ENCODE measurements at places on chromosomes 3 and 15.

- DNase-seq, result no peak
Observed at GRCh38 chr3:100125161-100125938, 11.0 kb upstream of the FILIP1L start.

- DNase-seq, result no peak
Observed at GRCh38 chr3:169604118-169604517, 59.4 kb downstream of the MECOM start.

GRCh38 chr3:72163809-72164634 lies 379.1 kb upstream of the PROK2 start:
- peak; percentile 83 for DNase-seq

GRCh38 chr15:81191701-81192100 lies 5.0 kb upstream of the IL16 start:
- DNase-seq, result no peak

DNA sequence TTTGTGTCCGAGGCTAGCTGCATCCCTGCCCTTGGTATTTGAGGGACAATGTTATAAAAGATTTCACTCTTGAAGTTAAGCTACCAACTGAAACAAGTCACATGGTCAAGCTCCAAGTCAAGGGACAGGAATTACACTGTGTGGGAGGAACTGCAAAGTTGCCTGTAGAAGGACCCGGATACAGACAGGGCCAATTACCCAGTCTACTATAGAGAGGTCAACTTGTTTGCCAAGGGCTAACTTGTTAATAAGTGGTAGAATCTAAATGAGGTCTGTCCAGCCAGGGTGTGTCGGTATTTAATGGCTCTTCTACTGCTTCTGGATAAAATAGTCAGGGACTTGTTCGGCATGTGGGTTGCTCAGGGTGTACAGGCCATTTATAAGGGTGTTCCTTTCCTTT lies 55.7 kb downstream of the PTPRG start:
- DNase-seq, result no peak

DNA sequence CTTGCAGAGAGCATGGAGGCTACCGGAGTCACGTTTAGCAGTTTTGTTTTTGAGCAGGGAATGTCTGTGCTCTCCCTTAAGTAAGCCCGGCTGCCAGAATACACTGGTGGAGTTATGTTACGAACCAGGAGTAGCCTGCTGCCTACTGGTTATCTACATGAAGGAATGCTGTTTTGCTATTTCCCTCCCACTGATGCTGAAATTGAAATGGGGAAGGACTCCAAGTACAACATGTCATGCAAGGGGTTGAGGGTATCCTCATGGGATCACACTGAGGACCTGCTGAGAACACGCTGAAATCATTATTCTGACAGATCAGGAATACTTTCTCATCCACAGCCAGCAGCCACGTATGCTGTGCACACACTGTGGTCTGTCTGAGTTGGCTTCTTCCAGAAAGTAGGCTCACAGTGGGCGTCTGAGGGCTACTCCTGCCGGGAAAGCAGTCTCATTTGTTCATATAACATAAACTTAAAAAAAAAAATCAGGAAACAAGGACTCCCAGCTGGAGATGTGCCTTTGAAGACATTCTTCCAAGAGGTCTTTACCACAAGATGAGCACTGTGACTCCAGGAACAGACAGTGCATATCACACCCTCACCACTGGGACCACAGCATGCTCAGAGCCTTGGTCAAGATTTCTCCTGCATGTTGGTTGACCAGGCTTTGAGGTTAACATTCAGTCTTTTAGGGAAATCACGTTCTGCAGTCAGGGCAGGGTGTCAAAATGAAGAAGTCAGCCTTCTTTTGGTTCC lies 300.4 kb upstream of the RASGRP1 start:
- DNase-seq, result no peak

- DNase-seq, result no peak
Observed at GRCh38 chr3:61299343-61300005, 48.2 kb upstream of the FHIT start.

DNA sequence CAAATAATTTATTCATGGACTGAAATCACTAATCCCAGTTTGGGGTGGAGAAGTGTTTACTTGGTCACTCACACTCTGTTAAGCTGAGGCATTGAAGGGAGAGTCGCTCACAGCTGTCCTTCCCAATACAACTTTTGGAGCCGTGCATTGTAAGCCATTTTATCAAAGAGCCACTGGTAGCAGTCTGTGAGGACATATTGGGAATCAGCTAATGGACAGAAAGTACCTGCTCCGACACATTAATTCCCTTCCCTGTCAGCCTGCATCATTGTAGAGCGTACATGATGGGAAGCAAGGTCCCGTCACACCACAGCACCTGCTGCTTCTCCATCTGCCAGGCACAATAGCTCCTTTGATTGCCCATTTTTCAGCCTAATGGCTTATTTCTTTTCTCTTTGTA lies 643.2 kb downstream of the SQOR start:
- no peak for DNase-seq

GRCh38 chr3:127461286-127461910 lies 129.1 kb downstream of the TPRA1 start:
- DNase-seq, result no peak

DNA sequence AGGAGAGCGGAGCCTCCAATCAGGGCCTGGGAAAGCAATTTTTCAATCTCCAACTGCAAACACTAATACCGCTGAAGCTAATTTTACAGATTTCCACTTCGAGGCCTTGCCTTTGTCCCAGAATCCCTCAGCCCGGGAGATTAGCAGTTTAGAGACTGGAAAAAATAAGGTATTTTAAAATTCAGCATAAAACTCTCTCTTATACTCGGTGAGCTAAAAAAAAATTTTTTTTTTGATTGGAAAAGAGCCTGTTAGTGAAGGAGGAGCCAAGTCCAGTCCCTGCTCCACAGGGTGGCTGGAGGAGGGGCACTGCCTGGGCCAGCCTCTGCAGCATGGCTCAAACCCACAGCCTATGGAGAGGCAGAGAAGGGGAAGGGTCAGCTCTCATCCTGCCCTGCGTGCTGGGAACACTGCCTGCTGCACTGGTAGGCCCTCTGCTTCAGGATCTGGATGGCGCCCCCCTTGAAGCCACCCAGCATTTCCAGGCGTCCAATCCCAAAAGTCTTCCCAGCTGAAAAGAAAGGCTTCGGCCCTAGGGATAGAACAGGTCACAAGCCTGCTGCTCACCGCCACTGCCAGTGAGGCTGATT lies 48.9 kb downstream of the CACNA2D2 start:
- DNase-seq, result no peak

- peak; percentile 43 for DNase-seq
Observed at GRCh38 chr15:71294911-71295602, 179.8 kb downstream of the THSD4 start.

- DNase-seq, result no peak
Observed at GRCh38 chr3:155303540-155304097, 10.1 kb upstream of the STRIT1 start.

DNA sequence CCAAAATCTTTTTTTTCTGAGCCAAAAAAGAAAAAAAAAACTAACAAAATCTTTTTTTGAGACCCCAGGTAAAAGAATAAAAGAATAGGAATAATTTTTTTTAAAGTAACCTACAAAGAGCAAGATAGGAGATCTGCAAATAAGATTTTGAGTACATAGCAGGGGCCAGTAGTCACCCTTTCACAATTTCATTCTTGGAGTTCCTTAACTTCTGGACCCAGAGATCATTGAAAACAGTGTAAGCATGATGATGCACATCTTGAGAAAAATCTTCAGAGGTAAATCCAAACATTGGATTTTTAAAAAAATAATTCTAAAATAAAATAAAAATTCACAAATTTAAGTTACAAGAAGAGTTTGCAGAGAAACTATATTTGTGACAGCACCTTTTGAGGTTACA lies 18.8 kb downstream of the TFRC start:
- DNase-seq, result no peak

DNA sequence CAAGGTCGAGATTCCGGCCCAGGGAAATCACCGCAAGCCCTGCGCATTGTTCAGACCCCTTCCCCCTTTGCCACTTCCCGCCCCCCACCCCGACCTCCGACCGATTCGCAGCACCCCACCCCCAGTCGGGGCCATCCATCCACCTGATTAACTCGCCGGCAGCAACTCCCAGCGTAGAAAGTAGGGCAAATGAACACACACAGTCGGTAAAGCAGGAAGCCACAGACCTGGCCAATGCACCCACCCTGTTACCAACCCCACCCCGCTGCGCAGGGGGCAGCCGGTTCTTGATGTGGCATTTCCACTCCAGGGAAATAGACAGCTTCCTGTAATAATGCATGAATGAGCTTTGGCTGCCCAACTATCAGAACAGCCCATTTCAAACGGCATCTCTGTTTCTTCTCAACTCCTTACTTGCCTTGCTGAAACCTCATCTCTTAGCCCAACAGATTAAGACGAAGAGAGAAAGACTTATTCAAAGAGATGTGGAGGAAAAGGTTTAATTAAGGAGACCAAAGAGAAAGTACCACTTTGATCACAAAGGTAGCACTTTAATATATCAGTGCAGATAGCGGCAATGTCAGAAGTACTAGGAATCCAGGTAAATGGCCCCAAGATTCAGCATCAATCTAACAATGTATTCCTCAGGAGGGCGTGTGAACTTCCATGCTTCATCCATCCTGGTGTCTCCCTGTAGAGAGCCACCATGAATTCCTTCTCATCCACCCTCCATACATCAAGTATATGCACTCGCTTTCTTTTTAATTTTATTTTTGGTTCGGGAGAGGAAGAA lies 1.9 kb downstream of the TNIK start:
- peak; percentile 36 for DNase-seq

DNA sequence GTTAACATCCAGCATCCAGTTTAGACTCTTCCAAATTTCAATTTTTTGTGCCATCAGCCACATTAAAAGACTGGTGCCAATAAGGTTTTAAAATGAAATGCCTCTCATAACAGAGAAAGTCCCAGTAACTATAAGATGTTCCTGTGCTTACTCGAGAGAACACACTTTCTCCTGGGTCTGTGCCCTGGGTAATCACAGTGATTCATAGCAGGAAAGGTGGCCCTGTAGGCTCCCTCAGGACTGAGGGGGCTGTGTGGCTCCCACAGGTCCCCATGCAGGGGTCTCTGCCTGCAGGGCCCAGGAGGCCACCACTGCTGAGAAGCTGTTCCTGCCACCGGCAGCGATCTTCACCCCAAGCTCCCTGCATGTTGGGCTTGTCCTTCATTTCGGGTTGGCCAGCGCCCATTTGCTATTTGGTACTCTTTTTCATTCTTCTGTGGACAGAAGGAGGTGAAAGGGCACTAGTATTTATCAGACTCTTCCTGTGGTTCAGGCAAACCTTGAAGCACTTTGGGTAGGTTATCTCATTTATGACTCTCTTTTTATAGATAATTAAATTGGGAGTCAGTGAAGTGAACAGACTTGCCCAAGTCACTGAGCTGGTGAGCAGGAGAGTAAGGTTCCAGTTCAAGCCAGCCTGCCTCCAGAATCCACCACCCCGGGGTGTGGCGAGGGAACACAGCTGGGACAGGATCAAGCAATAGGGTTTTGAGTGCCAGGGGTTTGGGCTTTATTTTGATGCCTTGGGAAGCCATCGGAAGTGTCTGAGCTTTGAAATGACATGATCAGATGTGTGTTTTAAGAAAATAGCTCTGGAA lies 44.2 kb upstream of the PLXNA1 start:
- no peak for DNase-seq

- DNase-seq, result no peak
Observed at GRCh38 chr3:125318871-125319270, 56.3 kb downstream of the ZNF148 start.

DNA sequence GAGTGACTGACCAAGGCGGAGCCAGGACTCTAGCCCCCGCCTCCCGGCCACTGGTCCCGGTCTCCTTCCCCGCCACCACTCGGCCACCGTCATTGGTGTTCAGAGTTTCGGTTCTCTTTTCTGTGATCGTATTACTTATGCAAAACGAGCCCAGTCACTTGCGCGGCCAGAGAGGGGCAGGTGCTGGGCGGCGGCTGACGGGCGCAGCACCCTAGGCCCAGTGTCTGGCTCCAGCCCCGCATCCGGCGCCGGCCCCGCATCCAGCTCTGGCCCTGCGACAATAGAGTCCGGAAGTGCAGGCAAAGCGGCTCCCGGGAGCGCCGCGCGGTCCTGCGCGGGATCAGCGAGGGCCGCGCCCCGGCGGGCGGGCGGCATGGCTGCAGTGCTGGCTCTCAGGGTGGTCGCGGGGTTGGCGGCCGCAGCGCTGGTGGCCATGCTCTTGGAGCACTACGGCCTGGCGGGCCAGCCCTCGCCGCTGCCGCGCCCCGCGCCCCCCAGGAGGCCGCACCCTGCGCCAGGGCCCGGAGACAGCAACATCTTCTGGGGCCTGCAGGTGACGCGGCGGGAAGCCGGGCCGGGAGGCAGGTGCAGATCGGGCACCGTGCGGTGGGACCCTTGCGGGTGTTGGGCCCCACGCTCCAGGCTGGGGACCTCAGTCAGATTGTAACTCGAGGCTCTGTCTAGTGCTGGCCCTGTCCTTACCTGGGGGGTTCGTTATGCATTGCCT lies at the start of gene TMEM62:
Gene TMEM62, plus strand, starts transcription at position 157 of the 727 bp plus-strand sequence. Its CDS starts 217 bp downstream, at position 374.
- DNase-seq, result peak; percentile 87

- peak; percentile 84 for DNase-seq
Observed at GRCh38 chr15:85318048-85318731, 62.2 kb upstream of the AKAP13 start.

GRCh38 chr3:79902151-79902550 lies 134.4 kb upstream of the ROBO1 start:
- no peak for DNase-seq

DNA sequence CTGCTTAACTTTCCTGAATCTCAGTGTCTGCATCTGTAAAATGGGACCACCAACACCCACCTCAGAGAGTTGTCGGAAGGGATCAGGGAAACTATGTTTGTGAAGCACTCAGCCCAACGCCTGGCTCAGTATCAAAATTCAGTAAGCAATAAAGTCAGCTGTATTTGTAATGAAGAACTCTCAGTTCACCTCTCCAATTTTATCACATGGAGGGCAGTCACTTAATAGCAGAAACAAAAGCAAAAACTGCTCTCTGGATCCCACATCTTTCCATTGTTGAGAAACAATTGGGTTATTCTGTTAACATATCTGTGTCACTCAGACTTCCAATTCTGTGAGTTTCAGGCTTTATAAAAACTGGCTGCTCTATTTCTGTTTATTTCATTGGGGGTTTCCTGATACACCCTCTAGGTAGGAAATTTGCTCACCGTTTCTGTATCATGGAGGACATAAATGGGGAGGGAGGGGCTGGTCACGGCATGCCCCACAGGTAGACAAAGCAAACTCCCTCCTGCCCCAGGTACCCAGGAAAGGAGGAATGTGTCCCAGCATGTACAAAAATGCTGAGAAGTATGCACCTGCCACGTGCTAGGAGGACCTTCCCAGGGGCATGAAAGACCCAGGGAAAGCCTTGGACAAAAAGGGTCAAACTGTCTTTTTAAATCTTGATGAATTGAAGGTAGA lies 81.4 kb upstream of the LMOD3 start:
- no peak for DNase-seq

Data from NB4 (cell line).